ENCODE measurements at places on chromosomes 5 and 9.
A peak's percentile ranks its signal among the peaks of the same experiment; 100 is the strongest.

DNA sequence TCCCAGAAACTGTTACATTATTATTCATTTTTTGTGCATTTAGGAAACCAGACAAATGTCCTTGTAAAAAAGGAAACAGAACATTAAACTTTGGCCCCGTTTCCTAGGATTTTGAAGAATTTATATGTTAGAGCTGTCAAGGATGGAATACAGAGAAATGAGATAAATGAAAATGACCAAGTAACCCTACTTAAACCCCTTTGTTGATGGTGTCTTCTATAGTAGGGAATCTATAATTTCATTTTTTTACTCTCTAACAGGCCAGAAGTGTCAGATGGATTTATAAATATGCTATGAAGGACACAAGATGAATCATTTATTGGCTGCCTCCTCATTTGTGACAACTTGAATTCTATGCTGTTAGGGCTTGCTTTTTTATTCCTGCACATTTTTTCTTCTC lies 1047.1 kb downstream of the PTPRD start:
- no peak for DNase-seq

DNA sequence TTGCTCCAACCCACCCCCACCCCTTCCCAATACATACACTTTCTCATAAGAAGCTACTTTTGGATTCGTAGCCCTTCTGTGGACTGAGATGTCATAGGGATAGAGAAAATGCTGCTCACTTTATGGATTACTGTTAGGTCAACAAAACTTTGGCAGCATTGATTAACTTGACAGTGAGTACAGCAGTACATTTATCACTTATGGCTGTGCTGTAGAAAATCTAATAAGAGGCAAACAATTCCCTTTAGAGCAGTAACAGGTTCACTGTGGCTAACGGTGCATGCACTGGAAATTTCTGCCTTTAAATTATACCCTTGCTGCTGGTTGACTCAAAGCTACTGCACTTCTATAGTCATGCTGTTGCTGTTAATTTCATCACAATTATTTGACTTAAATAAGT lies 59.2 kb downstream of the PPIC start:
- no peak for DNase-seq

DNA sequence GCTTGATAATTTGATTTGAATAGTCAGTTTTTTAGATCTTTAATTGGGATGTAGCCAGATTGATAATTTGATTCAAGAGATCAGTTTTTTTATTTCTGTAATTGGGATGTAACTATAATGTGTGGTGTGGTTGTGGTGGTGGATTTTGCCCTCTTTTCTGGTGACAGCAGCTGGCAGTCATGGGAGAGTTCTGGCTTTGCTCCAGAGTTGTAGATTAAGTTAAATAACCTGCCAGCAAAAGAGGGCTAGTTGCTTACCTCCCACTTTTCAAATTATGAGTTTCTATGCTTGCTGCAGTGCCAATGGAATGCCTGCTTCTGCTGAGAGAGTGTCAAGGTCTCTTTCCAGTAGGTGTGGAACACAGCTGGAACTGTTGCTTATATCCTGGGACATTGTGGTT lies 315.1 kb downstream of the CCDC171 start:
- DNase-seq, result no peak

- peak; percentile 58 for DNase-seq
Measured at GRCh38 chr5:72878854-72879253, 62.4 kb downstream of the TNPO1 start.

DNA sequence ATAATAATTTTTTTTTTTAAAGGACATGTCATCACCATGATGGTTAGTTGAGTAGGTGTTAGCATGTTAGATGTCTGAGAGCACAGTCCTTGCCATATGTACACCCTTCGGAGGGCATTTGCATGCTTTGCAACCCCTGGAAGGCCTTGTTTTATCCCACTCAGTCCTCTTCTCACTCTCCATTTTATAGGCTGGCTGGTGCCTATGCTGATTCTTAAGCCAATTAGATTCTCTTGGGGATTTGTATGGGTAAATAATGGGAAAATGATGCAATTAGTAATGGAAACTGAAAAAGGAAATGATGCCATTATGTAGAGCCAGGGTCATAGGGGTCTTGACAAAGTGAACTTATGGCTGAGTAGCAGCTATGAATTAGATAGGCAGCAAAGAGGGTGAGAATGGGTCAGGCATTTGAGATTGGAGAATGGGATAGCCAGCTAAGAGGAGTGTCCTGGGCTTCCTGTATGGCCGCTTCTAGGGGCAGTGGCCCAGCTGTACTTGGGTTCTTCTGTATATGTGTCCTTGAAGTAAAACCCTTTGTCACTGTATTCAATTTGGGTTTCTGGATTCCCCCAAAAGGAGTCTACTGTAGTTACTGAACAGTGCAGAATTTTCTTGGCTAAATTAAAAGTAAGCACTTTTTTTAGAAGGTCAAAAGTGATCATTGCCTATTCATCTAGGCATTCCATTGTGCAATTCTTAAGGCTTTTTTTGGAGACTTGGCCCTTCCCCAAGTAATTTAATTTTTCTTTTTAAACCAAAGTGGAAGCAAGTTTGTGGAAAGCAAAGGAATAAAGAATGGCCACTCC lies 31.6 kb downstream of the LRRTM2 start:
- DNase-seq, result peak; percentile 54

- peak; percentile 30 for DNase-seq
Measured at GRCh38 chr9:126407114-126407870, 80.7 kb downstream of the MVB12B start.

DNA sequence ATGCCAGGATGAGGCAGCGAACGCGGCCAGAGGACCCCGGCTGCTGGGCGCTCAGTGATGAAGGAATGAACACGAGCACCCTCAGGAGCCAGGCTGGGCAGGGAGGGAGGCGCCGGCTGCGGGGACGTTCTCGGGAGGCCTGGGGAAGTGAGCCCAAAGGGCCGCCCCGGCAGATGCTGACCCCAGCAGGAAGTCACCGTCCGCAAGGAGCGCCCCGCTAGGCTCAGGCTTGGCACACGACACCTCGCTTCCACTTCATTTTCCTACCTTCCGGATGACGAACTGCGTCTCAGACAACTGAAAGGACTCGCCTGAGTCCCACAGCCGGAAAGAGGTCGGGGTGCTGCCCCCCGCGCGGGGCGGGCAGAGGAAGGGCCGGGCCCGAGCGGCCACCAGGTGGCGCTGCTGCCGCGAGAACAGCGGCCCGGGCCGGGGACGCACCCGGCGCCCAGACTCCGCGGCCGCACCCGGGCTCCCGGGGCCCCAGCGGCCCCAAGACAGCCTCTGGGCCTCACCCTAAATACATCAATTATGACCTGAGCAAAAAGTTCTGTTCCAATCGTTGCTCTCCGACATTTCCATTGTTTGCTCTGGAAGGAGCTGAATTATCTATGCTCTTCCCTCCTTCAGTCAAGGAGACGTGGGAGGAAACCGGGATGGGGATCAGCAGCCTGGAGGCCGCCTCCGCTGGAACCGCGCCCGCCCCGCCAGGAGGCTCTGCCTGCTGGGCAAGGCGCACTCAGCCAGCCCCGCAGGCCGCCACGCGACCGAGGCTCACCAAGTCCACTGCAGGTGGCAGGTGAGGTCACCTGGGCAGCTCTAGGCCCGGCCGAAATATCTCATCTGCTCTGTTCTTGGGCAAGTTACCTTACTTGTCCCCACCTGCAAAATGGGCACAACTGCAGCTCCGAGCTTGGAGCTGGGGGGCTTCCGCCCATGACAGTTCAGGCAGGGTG lies 107.0 kb downstream of the ZNF354C start:
- peak; percentile 42 for DNase-seq

All from fibroblast of gingiva (primary cell).